ENCODE measurements at places on chromosomes 3 and 15. TPM values are rescaled to one million over a fixed set of nuclear protein-coding genes. Genes with fewer than 3 reads are reported as not detected.

DNA sequence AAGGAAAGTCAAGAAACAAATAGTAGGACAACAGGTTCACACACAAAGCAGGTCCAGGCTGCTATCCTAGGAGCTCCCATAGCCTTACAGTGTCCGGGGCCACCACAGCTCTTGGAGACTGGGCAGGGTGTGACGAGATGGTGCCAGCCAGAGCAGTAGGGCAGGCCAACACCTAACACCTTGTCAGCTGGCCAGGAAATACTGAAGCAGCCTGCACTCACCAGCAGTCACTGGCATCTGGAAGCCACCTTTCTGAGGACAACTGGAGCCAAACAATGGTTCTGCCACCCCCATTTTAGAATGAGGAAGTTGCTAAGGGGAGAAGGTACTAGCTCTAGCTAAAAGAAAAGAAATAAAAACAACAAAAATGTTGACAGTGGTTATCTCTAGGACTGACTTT is 47.2 kb downstream of the CCDC12 start:
- H3K4me1 ChIP-seq: peaks cover 7% of the 10 kb centered on the region
- DNase-seq: no peak
- H3K4me3 ChIP-seq: no peak overlapping the region
- H3K27ac ChIP-seq: no peak overlapping the region
- no peaks in the 10 kb centered on the region for H3K36me3 ChIP-seq
- H3K27me3 ChIP-seq: no peaks in the 10 kb centered on the region

Gene NCEH1
- 7.7 TPM for total RNA-seq

- no peak for DNase-seq
- no peaks in the 10 kb centered on the region for H3K27me3 ChIP-seq
- H3K4me1 ChIP-seq: no peaks in the 10 kb centered on the region
- H3K36me3 ChIP-seq: no peaks in the 10 kb centered on the region
Observed at GRCh38 chr3:102098130-102098885, 249.0 kb downstream of the NFKBIZ start.

Gene OCA2
- 1.0 TPM for total RNA-seq

GRCh38 chr3:128780101-128780837 is 54.3 kb downstream of the RAB7A start:
- no peaks in the 10 kb centered on the region for H3K36me3 ChIP-seq
- H3K27me3 ChIP-seq: no peaks in the 10 kb centered on the region
- DNase-seq: no peak
- H3K27ac ChIP-seq: no peak overlapping the region

GRCh38 chr3:150681057-150681456 is 22.7 kb downstream of the ERICH6 start:
- no peak overlapping the region for H3K27ac ChIP-seq
- no peak overlapping the region for H3K4me3 ChIP-seq
- no peaks in the 10 kb centered on the region for H3K27me3 ChIP-seq
- H3K4me1 ChIP-seq: no peaks in the 10 kb centered on the region

Gene GOLGA8Q
- not detected for total RNA-seq

All from neural progenitor cell (in vitro differentiated cells).